ENCODE measurements at places on chromosomes 5 and 9. TPM values are rescaled to one million over a fixed set of nuclear protein-coding genes. Genes with fewer than 3 reads are reported as not detected.
A peak's percentile ranks its signal among the peaks of the same experiment; 100 is the strongest.

Gene PCDHGA7
- 1.1 TPM for polyA plus RNA-seq

Gene TPPP
- not detected for polyA plus RNA-seq

GRCh38 chr5:89934069-89934468 lies 475.5 kb downstream of the CETN3 start:
- no peak for DNase-seq

- DNase-seq = peak; percentile 69
Observed at GRCh38 chr5:73482383-73483136, 15.7 kb upstream of the BTF3 start.

DNA sequence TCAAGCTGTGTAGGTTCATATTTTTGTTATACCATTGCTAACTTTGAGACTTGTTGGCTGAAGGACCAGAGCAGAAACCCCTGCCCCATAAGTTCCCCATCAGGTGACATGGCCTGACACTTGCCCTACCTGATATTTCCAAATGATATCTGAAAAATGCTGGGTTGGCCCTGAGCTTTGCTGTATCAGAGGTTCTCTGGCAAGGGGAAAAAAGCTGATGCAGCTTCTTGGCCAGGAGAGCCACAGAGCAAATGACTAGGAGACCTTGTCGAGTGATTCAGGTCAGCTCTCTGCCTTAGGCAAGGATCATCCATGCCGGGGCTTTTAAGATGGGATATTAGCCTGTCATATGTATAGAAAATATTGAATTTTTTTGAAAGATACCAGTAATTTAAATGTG lies 2.9 kb upstream of the MEGF9 start:
- DNase-seq = no peak

DNA sequence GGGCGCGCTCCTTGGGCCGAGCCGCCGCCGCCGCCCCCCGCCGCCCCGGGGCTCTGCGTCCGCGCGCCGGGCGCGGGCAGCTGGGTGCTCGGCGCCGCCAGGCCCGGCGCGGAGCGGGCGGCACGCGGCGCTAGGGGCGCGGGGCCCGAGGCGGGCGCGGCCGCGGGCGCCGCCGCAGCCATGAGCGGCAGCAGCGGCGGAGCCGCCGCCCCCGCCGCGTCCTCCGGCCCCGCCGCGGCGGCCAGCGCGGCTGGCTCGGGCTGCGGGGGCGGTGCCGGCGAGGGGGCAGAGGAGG lies 351 bp downstream of the TRIO start:
- DNase-seq = no peak

GRCh38 chr5:172632346-172633092 lies 8.5 kb upstream of the NEURL1B start:
- DNase-seq = no peak

DNA sequence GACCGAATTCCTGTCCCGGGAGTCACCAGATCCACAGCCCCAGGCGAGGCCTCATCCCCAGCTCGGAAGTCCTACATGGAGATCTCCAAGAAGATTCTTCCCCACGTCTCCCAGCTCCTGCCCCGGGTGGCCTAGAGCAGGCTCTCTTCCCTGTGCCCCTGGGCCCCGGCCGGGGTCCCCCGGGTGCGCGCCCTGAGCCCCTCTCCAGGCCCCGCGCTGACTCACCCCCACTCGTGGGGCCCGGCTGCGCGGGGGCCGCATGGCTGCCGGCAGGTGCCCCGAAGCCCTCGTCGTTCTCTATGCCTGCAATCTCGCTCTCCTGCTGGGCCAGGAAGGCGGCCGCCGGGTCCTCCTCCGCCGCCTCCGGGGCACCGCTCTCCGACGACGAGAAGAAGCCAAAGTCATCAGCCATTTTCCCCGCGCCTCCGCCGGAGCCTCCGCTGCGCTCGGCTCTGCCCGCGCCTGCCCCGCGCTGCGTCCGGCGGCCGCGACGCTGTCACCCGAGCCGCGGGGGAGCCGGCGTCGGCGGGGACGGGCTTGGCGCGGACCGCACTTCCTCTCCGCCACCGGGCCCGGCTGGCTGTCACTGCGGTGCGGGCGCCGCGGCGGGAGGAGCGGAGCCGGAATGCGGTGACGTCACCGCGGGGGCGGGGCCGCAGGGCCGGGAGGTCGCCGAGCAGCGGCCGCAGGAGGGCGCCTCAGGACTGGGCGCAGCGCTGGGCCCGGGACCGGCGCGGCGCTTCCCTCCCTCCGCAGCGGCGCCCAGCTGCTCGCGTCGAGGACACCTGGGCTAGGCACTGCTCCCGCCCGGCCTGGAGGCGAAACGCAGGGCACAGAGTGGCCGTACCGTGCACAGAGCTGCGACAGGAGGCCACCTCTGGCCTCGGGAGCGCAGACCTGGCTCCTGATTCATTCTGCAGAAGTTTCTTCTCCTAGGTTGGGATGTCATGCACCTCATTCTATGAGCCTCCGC lies at the start of gene CLTB:
Gene CLTB (minus strand): TSS at position 588 of the 973 bp plus-strand sequence. CDS start 176 bp downstream, at position 412.
- peak; percentile 93 for DNase-seq
